AG10803 (cell line): ENCODE measurements at places on chromosomes 6 and 20.

DNA sequence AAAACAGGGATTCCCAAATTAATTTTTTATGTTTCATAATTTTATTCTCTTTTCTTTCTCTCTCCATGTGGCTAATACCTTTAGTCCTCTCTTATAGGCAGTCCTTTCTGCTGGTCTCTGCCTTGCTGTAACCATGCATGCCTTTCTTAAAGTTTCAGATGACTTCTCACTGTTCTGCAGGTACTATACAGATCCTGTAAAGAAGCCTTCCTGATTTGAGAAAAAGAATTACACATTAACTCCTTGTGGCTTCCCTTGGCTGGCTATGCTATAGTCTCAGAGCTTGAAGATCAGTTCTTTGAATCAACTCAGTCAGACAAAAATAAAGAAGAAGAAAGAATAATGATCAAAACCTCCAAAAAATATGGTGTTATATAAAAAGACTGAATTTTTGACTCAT, 7.3 kb upstream of the GPR63 start:
- no peak for DNase-seq

GRCh38 chr20:21498635-21499034, 15.2 kb downstream of the NKX2-2 start:
- no peak for DNase-seq

DNA sequence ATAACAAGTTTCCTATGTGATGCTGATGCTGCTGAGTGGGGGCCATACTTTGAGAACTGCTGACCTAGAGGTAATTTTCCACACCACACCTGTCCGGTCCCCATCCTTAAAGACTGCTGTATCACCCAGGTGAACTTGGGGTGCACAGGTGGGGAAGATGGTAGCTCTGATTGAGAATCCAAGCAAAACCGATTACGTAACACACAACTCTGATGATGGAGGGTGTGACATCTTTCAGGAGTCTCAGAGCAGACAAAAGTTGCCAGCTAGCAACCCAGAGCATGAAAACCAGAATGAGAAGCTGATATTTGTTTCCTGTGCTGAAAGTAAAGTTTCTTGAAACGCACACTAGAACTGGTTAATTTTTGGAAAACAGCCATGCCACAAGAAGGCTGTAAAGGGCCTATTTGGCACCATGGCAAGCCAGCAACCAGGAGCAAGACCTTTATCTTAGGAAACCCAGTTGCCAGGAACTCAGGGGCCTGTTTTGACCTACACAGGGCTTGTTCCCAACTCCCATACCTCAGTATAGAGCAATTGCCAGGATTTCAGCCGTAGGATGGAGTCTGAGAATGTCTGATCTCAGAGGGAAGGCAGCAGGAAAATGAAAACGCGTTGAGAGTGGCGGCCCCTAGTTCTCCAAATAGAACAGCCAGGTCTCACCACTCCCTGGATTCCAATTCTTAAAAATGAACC, 21.6 kb upstream of the TBC1D7 start:
- no peak for DNase-seq

DNA sequence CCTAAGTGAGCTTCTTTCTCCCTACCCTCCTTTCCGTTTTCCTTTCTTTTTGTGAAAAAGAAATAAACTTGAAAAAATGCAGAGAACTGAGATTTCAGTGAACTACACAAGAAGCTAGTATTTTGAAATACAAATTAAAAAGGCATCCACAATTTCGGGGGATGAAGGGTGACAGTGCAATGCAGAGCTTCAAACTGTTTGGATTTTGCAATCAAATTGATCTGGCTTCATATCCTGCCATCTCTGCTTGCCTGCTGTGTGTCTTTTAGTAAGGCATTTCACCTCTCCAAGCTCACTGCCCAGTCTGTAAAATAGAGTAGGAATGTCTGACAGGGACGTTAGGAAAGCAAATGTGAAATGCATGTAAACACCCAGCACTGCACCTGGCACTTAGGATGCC, 258.0 kb downstream of the HACE1 start:
- peak; percentile 0 for DNase-seq

DNA sequence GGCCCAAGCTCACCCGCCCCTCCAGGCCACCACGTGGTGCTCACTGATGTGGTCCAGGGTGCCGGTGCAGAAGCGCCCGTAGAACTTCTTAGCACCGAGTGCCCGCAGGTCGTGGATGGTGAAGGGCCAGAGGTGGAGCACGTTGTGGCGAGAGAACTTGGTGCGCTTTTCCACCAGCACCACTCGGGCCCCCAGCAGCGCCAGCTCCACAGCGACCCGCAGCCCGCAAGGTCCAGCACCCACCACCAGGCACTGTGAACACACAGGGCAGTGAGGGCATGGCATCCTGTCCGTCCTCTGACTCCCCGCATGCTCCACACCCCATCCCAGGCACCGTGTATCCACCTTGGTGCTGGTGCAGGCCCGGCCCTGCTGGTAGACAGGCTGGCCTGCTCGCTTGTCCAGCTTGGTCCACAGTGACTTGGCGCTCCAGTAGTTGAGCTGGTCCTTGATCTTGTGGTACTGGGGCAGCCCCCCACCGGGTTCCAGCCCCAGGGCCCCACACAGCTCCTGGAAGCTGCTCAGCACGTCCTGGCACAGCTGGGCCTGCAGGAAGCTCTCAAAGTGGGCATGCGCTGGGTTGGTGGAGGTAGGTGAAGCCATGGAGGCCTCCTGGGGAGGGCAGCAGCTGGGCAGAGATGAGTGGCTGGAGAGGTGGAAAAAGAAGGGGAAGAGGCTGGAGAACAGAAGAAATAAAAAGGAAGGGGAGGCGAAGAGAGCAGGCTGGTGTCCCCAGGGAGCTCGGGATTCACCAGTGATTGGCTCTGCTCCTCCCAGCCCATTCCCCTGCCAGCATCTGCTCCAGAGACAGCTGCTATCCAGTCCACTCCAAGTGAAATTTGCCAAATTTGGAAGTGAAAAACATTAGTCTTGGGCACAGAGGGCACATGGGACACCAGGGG, 1.7 kb downstream of the MICAL1 start:
- DNase-seq, result peak; percentile 66

DNA sequence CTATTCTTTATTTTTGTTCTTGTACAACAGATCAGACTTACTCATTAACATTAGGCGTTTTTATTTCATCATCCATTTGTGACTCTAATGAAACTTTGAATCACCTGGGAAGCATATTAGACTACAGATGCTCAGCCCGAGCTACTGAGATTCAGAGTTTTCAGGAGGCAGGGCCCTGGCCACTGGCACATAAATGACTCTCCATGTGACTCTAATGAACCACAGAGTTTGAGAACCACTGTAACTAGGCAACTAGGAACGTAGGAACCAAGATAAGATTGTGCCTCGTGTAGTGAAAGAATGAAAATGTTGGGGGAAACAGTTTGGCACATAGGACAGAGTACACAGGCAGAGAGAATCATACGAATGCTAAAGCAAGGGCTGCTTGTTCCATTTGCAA, 405.9 kb upstream of the BTBD3 start:
- no peak for DNase-seq

- DNase-seq, result peak; percentile 37
Measured at GRCh38 chr6:101462576-101462975, 69.1 kb downstream of the GRIK2 start.

- DNase-seq, result peak; percentile 64
Measured at GRCh38 chr6:47780510-47781356, 1.1 kb upstream of the OPN5 start.

GRCh38 chr6:73308712-73309534, 45.2 kb downstream of the DPPA5 start:
- DNase-seq, result peak; percentile 14

DNA sequence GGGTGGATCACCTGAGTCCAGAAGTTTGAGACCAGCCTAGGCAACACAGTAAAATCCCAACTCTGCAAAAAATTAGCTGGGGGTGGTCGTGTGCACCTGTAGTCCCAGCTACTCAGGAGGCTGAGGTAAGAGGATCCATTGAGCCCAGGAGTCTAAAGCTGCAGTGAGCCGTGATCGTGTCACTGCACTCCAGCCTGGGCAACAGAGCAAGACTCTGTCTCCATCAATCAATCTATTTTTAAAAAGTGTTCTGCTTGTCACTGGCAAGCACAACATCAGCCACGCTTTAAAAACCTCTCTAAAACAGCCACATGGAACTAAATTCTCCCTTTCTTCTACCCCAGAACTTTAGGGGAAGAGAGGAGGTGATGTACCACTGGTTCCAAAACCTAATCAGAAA, 131.6 kb upstream of the RREB1 start:
- no peak for DNase-seq

DNA sequence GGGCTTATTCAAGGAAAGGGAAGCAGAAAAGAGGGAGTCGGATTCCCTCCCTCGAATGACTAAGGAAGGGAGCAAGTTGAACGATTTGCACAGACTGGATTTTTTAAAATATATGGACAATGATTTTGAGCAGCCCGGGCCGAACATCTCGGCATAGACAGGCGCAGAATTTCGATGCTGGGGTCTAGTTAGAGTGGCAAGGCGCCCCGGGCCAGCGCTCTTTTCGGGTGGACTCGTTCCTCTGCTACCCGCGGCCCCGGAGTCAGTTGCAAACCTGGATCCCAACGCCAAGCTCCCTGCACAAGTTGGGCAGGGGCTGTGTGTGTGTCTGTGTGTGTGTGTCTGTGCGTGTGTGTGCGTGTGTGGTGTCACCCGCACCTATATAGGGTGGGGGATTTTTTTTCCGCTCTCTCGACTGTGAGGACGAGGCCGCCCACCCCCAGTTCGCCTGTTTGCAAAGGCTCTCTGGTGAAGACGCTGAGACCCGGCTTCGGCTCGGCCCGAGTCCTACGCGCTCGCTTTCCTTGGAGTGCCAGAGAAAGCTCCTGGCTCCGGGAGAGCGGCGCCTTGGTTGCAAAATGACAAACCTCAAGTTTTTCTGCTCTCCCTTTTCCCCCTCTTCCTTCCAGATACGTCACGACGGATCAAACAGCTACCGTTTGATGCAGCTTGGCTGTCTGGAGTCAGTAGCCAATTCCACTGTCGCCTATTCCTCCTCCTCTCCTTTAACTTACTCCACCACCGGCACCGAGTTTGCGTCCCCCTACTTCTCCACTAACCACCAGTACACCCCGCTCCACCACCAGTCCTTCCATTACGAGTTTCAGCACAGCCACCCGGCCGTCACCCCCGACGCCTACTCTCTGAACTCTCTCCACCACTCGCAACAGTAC, 1.4 kb downstream of the TFAP2D start:
- DNase-seq, result no peak

GRCh38 chr6:82783587-82784236, 281.9 kb downstream of the UBE3D start:
- no peak for DNase-seq

- peak; percentile 26 for DNase-seq
Measured at GRCh38 chr6:133730881-133731280, 158.0 kb upstream of the TCF21 start.

DNA sequence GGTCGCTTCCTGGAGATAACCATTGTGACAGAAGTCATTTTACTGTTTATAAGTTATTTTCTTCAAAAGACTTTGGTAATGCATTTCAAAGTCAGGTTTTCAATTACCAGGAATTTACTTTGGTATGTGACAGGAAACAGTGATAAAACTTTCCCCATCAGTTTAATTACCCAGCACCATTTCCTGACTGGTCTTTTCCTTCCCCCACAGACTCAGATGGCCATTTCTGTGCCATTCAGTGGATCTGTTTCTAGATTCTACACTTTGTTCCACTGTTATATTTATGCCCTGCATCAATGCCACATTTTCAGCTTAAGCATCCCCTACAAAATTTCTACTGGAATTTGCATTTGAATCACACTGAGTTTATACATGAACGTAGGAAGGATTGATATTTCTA, 16.3 kb downstream of the RRBP1 start:
- DNase-seq, result no peak

GRCh38 chr6:41284726-41285125, 1.8 kb downstream of the TREM1 start:
- DNase-seq, result peak; percentile 35

GRCh38 chr6:170487707-170488329, 65.3 kb downstream of the PSMB1 start:
- DNase-seq, result no peak

GRCh38 chr6:89284963-89285735, 29.9 kb downstream of the GABRR2 start:
- DNase-seq, result no peak

DNA sequence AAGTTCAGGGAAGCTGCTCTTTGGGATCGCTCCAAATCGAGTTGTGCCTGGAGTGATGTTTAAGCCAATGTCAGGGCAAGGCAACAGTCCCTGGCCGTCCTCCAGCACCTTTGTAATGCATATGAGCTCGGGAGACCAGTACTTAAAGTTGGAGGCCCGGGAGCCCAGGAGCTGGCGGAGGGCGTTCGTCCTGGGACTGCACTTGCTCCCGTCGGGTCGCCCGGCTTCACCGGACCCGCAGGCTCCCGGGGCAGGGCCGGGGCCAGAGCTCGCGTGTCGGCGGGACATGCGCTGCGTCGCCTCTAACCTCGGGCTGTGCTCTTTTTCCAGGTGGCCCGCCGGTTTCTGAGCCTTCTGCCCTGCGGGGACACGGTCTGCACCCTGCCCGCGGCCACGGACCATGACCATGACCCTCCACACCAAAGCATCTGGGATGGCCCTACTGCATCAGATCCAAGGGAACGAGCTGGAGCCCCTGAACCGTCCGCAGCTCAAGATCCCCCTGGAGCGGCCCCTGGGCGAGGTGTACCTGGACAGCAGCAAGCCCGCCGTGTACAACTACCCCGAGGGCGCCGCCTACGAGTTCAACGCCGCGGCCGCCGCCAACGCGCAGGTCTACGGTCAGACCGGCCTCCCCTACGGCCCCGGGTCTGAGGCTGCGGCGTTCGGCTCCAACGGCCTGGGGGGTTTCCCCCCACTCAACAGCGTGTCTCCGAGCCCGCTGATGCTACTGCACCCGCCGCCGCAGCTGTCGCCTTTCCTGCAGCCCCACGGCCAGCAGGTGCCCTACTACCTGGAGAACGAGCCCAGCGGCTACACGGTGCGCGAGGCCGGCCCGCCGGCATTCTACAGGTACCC, at the start of gene ESR1:
ESR1 (plus strand) TSS at position 170 of the 858 bp plus-strand sequence; CDS start at position 401, 231 bp downstream.
- DNase-seq, result no peak

- DNase-seq, result no peak
Measured at GRCh38 chr6:22357724-22358189, 60.9 kb upstream of the PRL start.
